Activated CD4-positive, alpha-beta T cell treated with anti-CD3 and anti-CD28 coated beads, Interleukin-10, Interleukin-2, amounts not matched to agents 100 ng/mL and 50 ng/mL, durations not matched to agents 16 hours and 8 hours (primary cell): ENCODE measurements at places on chromosomes 5 and 9.

DNA sequence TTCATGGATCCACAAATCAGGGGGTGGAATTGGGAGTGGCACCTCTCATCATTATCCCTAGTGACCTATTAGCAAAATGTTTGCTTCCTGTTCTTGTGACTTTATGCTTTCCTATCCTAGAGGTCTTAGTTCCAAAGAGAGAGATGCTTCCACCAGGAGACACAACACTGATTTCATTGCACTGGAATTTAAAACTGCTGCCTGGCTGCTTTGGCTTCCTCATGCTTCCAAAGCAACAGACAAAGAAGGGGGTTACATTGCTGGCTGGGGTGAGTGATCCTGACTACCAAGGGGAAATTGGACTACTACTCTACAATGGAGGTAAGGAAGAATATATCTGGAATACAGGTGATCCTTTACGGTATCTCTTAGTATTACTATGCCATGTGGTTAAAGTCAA, 69.2 kb upstream of the SH3GL2 start:
- DNase-seq = no peak

DNA sequence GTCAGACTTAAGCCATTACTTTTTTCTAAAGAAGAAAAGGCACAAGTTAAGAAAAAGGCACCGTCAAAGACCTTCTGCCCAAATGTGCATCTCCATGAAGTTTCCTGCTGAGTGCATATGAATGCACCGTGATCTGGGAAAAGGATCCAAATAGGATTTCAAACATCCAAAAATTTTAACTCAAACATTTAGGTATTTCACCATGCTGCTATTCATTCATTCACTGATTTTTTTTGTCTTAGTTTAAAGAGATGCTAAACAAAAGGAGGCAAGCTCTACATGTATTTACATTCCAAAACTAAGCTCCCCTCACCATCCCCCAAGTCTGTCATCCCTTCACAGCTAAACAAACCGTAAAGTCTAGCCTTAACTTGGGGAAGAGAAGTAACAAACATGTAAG, 291.9 kb downstream of the ARL15 start:
- no peak for DNase-seq

GRCh38 chr5:127834094-127834531, 130.9 kb downstream of the CCDC192 start:
- no peak for DNase-seq

GRCh38 chr5:62314213-62314830, 8.3 kb downstream of the KIF2A start:
- no peak for DNase-seq

GRCh38 chr5:119386596-119387344, 31.0 kb downstream of the TNFAIP8 start:
- no peak for DNase-seq

GRCh38 chr9:99078717-99079116, 26.2 kb upstream of the TGFBR1 start:
- DNase-seq = no peak

GRCh38 chr5:132233081-132233480, 5.4 kb upstream of the P4HA2 start:
- DNase-seq = no peak

DNA sequence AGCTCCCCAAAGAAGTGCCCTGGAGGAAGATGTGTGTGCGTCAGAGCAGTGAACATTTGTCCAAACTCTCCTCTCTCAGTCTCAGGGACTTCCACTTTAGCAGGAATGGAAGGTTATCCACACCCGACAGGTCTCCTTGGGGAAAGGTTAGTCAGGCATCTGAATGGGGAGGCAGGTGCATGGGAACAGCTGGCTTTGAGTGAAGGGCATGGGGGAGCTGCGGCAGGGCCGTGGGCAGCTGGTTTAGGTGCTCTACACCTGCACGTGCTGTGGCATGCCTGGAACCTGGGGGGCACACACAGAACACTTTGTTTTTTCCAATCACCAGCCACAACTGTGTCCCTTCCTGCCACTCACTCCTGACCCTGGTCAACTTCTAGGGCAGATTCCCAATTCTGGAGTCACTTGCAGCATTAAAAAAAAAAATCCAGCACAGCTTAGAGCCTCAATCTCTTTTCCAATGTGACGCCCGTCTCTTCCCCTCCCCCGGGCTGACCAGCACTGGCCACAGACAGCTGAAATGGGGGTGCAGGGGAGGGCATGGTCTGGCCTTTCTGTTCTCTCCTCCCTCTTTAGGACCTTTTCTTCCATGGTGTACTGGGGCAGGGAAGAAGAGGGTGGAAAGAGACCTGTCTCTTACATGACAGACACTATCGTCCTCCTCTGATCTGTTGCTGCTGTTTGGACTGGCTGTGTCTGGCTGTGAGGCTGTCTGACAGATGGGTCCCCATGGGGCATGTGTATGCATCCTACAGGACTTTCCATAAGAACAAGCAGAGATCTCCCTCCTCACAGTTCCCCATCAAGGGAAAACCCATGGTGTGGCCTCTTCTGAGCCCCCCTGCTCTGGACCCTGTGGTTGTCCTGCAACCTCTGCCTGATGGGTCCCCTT, 9.5 kb upstream of the IL3 start:
- no peak for DNase-seq

GRCh38 chr5:164721656-164722055, 1216.2 kb downstream of the MAT2B start:
- DNase-seq = no peak

DNA sequence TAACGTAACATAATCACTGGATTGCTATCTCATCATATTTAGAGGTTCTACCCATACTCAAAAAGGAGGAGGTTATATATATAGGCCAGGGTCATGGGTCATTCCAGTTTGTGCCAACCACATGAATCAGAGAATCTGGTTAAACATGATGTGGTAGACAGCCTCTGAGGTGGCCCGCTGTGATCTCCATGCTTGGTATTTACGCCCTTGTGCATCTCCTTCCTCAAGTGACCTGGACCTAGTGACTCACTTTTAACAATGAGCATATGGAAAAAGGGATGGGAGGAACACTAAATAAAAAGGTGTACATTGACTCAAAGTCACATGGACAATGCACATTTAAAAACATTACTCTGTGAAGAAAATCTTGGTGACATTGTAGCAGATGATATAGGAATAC, 77.7 kb upstream of the CTNND2 start:
- DNase-seq = no peak

- peak; percentile 49 for DNase-seq
These were observed 75.7 kb upstream of the ZNF169 start for GRCh38 chr9:94183240-94183999.

DNA sequence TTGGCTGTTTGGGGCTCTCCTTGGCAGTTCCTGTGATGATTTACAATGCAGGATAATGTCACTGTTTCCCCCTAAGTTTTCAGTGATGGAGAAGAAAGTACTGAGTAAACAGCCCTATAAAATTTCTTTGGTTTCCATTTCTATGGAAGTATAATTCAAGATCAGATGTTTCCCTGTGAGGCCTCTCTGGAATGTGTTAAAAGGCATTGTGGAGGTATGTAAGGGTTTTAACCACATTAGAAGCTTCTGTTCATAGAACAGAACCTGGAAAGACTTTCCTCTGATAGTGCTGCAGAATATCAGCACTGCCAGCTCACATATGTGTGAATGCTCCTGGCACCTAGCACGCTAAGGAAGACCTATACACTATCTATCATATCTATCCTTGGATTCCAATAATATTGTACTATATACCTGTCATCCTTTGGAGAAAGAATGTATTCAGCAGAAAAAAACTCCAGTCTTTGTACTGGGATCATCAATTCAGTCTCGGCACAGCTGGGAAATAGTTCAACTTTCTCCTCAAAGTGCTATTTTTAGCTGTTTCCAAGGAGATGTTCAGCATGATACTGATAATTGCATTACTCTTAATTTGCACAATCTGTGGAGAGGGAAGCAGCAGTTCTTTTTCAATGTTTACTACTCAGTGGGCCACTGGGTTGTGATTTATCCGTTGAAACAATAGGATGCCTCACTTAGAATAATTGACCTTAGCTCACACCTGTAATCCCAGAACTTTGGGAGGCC, 21.9 kb downstream of the TTC1 start:
- no peak for DNase-seq

DNA sequence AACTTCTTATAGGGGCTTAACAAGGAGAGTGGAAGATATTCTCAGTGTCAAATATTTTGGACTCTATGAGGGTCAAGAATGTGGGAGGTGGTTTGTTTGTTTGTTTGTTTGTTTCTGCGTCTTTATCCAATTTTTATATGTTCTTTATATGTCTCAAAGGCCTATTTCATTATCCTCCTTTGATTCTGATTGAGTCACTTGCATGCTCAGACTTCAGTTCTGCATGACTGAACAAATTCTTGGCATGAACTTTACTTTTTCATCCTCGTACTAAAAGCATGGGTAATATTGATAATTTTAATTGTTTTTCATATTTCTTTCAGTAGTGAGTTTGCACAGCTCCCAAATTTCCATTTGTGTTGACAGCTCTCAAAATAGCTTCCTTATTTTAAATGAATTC, 19.2 kb upstream of the ERBIN start:
- DNase-seq = no peak

DNA sequence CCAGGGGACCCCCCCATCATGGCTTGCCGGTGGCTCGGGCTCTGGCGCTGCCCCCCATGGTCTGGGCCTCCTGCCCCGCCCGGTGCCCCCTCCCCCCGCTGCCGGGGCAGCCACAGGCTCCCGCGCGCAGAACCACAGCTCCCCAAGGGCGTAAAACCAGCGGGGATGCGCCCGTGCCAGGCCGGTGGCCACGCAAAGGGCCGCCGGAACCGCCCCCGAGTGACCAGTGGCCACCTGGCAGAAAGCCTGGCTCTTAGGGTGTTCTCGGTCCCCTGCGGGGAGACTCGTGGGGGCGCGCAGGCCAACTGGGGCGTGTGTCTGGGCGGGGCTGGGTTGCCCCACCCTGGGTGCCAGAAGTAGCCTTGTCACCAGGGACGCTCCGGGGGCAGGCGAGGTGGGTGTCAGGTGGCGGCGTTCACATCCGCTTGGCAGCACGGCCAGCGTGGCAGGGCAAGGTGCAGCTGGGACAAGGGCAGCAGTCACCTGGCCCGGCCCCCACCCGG, 515 bp upstream of the AGPAT2 start:
- no peak for DNase-seq

GRCh38 chr9:27227192-27227591, 69.8 kb downstream of the EQTN start:
- no peak for DNase-seq

- no peak for DNase-seq
These were observed 93.2 kb upstream of the NR5A1 start for GRCh38 chr9:124600407-124600806.

DNA sequence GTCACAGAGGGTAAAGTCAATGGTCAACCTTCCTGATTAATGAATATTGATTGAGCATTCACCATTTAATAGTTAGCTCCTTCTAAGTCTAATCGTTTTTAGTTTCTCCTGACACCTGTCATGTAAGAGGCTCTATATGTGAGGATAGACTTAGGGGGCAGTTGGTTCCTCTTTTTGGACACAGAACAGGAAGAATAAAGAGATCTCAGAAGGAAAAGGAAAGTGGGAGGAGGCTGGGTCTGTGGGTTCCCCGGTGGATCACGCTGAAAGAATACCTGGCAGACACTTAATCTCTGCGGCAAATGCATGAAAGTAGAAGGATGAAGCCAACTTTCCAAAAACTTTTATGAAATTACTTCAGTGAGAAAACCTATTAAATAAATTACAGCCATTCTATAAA, 98.4 kb downstream of the PDE4D start:
- DNase-seq = no peak
